Heart right ventricle (tissue), 16 donors: ENCODE measurements at places on chromosomes 2 and 18. TPM values are rescaled to one million over a fixed set of nuclear protein-coding genes. Genes with fewer than 3 reads are reported as not detected.
A peak's percentile ranks its signal among the peaks of the same experiment; 100 is the strongest.

CNTNAP5 gene
- not detected for total RNA-seq

SALL3 gene
- total RNA-seq, result 0.10 TPM

SIX3 gene
- total RNA-seq, result not detected

IL37 gene
- total RNA-seq, result not detected

GRCh38 chr2:67842375-67842959, 220.3 kb downstream of the C1D start:
- DNase-seq, result no peak

DNA sequence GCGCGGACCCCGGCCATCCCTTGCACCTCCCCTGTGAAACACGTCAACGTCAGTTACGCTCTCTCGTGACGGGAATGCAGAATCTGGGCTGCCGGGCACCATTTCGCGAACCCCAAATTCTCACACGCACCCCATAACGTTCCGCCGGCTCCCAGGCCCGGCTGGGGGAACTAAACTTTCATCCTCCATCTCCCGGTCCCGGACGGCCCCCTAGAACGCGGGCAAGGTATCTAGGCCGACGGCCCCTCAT, 544 bp downstream of the DNAJC27 start:
- no peak for DNase-seq

DNA sequence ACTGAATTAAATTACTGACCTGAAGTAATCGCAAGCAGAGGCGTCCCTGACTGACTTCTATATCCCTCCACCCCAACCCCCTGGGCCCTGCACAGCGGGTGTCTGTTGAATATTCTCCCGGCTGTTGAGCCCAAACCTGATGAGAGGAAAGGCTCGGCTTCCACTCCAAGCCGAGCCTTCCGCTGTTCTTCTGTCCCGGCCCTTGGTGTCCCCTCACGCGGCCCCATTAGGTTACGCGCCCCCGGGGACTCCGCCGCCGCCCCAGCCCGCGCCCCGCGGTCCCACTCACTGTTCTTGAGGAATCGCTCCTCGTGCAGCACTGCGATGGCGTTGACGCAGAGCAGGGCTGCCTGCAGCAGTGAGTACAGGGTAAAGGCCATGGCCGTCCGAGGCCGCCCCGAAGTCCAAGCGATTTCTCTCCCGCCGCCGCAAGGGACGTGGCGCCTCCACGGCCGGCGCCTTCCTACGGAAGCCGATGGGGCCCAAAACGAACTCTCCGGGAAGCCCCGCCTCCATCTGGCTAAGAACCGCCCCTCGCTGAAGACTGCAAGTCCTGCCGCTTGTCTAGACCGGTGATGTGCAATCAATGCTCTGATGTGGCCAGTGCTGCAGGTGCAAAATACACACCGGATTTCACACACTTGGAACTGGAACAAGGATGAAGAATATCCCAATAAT, at the start of gene IER3IP1:
IER3IP1 (minus strand) TSS at position 467 of the 678 bp plus-strand sequence; CDS start at position 380, 87 bp downstream.
- DNase-seq, result peak; percentile 95

DNA sequence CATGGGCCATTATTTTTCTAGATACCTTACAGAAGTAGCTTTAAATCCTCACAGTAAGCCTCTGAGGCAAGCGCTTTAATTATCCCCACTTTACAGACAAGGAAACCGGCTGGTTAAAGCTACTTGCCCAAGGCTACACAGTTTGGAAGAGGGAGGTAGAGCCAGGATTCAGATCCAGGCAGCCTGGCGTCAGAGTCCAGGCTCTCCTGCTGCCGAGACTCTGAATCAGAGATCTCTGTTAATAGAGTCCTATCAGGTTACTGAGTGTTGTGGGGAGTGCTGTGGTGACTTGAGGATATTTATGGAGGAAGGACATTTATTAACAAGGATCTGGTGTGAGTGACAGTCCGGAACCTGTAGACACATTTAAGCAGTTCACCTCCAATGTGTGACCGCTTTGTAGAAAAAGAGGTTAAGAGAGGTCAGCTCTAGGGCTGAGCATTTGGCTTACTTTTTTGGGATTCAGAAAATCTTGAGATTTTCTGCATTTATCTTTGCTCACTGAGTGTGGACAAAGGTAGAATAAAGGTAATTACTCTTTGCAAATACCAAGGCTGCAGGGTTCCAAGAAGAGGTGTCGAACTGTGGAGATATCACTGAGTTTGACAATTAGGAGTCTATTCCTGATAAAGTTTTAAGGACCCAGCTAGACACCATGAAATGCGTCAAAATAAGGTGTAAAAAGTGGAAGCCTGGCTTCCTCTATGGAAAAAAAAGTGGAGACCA, 1.6 kb upstream of the CEP192 start:
- no peak for DNase-seq

DNA sequence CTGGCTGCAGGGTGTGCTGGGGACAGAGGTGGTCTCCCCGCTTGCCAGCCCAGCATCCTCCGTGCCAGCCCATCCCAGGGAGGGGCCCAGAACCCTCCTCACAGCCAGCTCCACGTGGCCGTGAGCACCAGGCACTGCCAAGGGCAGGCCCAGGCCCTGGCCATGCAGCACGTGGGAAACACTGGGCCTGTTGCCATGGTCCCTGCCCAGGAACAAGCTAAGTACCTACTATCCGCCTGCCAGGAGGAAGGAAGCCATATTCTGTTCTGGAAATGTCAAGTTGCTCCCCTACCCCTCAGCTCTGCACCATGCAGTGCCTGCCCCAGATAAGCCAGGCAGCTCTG, 250.6 kb downstream of the CYP26B1 start:
- peak; percentile 72 for DNase-seq
